Left kidney (tissue), 8 donors: ENCODE measurements at places on chromosomes 5 and 9.

DNA sequence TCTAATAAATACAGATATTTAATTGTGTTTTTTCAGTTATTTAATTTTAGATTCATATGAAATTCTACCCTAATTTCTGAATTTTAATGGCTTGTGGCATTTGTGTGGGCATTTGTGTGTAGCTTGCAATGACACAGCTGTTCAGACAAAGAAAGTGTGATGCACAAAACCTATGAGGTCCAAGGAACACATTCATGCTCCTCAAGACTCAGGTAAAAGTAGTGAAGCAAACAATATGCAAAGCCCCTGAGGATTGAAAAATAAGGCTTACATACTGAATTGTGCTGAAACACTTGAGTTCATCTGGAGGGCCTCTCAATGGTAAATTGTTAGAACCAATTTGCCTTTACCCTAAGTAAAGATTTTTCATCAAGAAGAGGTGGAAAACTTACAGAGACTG, 28.1 kb downstream of the IL7R start:
- no peak for DNase-seq

DNA sequence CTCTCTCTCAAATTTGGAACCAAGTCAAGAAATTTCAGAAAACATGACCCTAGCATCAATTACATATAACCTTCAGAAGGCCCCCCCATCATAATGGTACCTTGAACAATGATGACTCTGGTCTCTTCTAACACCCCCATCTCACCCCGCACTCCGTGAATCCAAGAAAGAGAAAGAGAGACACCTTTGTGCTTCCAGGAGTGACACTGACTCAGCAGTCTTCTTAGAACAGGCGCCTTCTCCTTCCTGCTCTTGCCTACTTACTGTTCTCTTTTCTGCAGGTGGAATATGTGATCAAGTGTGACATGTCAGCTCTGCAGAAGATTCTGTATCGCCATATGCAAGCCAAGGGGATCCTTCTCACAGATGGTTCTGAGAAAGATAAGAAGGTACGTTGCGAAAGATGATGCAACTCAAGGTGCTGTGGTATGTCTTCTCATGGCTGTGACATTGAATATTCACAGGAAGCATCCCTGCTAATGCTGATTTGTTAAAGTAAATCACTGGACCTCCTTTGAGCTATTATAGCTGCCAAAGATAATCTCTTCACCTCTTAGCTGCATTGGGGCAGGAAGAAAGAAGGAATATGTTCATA, 81.3 kb downstream of the SMARCA2 start:
- DNase-seq, result no peak

DNA sequence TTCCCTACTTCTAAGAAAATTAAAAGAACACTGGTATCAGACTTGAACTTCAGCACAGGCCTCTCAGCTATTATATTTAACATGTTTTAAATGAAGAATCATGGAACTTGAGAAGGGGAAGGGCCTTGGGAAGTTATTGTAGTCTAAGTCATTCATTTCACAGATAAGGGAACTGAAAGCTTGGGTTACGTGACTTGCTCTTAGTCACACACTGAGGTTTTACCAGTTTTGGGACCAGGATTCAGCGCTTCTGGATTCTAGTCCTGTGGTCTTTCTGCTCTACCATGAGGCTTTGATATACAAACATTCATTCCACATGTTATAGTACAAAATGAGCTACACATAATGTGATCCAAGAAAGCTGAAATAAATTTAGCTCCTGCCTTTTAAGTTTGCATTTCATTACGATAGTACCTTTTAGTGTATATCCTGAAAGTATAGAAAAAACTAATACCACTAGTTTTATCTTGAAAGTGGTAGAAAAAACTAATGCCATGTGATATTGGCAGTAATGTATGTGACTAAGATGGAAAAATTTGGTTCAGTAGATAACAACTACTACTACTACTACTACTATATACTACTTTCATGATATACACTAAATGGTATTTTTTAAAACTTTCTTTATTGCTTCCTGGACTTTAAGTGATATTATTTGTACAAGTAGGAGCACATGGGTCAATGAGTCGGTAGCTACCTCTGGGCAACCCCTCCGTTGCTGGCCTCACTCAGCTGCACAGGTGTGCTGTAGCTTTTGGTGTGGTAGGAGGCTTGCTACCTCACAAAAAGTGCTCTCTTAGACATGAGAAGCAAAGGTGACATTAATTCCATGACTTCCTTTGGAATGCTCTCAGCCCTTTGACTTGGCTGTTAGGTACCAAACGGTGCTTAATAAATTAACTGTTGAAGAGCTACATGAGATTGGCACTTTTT, 40.7 kb downstream of the F2RL2 start:
- no peak for DNase-seq

GRCh38 chr9:22138956-22139660, 130.0 kb upstream of the CDKN2B start:
- no peak for DNase-seq

GRCh38 chr9:118640836-118641560, 728.2 kb downstream of the BRINP1 start:
- DNase-seq, result no peak

DNA sequence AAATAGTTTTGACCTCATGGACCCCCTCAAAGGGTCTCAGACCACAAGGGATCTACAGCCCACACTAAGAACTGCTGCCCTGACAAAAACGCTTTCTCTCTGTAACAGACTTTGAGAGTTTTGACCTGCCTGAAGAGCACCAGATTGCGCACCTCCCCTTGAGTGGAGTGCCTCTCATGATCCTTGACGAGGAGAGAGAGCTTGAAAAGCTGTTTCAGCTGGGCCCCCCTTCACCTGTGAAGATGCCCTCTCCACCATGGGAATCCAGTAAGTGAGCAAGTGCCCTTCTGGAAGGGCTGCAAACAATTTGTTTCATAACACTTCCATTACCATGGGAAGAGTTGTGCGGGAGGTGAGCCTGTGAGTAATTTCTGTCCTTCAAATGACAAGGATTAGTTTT, 6.0 kb downstream of the PTTG1 start:
- no peak for DNase-seq

- no peak for DNase-seq
Observed at GRCh38 chr5:156361436-156362109, 34.6 kb downstream of the SGCD start.
